ENCODE measurements at places on chromosomes 4 and X.

DNA sequence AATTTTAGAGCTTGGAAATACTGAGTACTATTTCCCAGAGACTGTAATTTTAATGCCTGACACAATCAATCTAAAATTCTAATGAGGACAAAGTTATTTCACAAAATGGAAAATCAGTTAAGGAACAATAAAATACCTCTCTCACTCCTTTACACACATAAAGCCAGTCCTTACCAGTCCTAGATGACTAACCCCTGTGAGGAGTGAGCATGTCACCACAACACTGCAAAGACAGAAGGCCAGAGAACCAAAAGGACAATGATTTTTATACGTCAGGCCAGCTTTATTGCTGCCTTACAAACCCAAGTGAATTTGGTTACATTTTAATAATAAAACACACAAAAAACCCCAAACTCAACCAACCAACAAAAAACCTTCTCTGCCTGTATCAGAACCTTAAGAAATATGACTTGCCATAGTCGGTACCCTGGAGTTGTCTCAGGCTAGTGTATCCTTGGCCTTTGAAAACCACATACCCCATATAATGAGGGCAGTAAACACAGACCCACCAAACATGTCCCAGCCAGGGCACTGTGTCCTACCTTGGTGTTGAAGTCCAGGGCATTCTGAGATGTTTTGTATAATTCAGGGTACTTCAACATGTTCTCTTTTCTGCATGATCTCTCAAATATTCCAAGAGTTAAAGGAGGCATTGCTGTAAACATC is 57.6 kb downstream of the SHISA3 start:
- DNase-seq: no peak

GRCh38 chrX:38513112-38513742 is 48.1 kb upstream of the TSPAN7 start:
- DNase-seq: no peak

DNA sequence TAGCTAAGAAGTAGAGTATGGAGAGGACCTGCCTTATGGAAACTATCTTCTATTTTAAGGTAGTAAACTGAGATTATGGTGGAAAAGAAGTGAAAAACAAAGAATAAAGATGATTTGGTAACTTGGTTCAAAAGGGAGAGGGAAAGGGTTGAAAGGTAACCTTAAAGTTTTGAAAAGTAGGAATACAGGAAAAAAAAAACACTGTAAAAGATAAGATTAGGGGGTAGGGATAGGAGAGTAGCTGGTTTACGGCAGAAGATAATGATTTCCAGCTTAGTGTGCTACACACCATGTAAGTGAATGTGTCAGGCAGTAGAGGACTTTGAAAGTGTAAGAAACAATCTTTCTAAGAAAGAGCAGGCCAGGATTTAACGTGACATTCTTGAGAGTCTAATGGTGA is 35.3 kb downstream of the FAM13A start:
- no peak for DNase-seq

- DNase-seq: no peak
Measured at GRCh38 chrX:86714441-86714840, 566.2 kb downstream of the DACH2 start.

DNA sequence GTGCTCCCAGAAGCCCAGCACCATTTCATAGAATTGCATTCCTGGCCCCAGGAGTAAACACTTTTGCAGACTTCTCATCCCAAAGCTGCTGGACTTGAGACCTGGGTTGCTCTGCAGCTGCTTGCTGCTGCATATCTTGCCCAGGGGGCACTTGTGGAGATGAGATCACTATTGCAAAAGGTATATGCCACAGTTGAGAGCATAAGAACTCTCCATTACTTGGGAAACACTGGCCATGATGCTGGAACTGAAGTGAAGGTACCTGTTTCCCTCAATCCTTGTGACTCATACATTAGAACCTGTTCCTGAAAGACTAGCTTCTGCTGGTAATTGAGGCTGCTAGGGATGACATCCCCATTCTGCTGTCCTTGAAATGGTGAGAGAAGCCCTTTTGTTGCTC is 43.1 kb upstream of the WDR1 start:
- no peak for DNase-seq

Measured in CD8-positive, alpha-beta T cell (primary cell).